ENCODE measurements at places on chromosomes 12 and 14.

DNA sequence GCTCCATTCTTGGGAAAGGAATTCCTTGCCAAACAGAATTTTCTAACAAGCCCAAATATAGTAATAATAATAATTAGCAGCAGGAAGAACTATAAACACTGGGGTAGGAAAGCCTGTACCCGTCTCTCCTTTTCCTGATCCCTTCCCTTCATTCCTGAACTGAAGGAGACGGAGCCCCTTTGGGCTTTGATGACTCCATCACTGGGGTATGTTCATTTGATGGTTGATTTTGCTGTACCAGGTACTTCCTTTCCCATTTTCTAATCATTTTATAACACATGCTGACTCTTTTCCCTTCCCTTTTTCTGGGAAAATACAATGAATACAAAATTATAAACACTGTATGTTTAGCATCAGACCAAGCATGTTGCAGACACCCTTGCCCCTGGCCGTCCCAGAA, 3.6 kb upstream of the RCOR1 start:
- DNase-seq = no peak

DNA sequence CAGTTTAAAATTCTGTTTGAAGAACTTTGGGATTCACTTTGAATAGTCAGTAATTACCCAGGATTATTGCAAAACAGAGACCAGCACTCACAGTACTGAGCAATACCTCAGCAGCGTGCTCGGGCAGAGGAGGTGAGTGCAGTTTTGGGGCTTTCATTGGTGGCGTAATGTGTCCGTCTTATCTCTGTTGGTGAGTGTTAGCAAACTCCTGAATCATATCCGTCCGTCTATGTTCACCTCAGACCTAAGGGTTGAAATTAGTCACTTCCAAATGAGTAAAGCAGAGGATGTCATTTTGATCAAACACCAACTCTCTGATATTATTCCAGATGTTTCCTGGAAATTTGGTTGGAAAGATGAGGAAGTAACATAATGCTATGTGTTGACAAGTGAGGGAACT, 82.8 kb downstream of the BORCS5 start:
- DNase-seq = no peak

- DNase-seq = no peak
Observed at GRCh38 chr14:59274991-59275391, 86.5 kb downstream of the DAAM1 start.

- no peak for DNase-seq
Observed at GRCh38 chr12:57151741-57152630, 4.6 kb upstream of the LRP1-AS start.

GRCh38 chr12:25005376-25005775, 56.5 kb upstream of the BCAT1 start:
- no peak for DNase-seq
